Spinal cord (tissue), 10 donors: ENCODE measurements at places on chromosomes 4 and X.

DNA sequence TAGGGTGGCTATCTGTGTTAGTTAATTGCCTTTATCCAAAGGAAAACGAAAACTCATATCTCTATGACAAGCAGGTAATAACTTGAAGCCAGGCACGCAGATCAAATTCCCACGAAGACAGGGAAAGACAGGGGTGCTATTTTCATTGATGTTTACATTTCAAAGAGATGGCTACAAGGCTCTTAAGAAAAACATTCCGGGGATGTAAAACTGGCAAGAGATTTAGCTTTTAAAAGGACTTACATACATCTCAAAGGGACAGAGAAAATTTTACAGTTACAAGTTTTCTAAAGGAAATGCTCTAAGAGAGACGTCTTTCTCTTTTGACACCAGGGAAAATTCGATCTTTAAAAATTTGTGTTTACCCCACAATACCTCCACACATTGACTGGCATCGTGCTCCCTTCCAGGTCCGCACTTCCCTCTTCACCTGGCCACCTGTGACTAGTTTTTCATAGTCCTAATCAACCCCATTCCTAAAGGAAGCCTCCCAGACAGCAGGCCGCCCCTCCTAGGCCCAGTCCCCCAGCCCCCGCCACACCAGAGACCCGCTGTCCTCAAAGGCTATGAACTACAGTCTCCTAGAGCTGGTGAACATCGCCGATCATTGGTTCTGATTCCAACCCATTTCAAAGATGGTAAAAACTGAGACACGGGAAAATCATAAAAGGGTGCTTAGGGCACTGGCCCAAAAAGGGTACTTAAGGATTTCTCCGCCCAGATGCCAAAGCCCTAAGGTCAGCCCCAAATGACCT, 649 bp upstream of the ARAF start:
- no peak for DNase-seq

GRCh38 chr4:137125011-137125410, 407.3 kb downstream of the PCDH18 start:
- peak; percentile 36 for DNase-seq

GRCh38 chr4:114613560-114613959, 15.0 kb downstream of the UGT8 start:
- no peak for DNase-seq

DNA sequence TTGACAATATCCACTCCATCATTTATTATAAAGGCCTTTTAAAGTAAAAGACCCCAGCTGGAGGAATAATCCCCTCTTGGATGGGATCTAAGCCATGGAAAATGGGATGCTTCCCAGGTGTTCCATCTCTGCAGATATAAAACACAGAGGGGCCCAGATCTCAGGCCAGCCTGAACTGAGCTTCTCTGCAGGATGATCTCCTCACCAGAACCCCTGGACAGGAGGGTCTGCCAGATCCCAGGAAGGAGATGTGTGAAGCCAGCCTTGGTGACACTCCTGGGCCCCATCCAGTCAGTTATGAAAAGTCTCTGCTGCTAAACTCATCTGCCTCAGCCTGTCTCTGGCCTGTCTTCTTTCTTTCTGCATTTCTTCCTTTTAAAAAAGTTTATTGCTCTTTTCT, 56.7 kb downstream of the HTRA3 start:
- no peak for DNase-seq

GRCh38 chr4:124504431-124504830, 208.1 kb downstream of the ANKRD50 start:
- no peak for DNase-seq

DNA sequence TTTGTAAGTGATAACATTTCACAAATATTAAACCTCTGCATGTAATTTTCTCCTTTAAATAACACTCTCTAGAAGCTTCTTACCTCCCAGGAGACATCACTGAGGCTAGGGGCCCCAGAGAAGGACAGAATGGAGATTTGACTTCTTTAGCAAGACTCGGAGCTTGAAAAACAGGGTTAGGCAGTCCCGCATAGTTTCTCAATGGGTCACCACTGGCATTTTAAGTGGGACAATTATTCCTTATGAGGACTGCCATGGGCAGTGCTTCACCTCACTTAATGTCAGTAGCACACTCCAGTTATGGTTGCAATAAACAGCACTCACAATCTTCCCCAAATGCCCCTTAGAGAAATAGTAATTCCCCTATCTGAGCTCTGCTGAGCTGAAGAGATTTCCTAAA, 66.7 kb upstream of the NOCT start:
- no peak for DNase-seq

GRCh38 chr4:11430536-11430935, 1.8 kb upstream of the HS3ST1 start:
- no peak for DNase-seq

DNA sequence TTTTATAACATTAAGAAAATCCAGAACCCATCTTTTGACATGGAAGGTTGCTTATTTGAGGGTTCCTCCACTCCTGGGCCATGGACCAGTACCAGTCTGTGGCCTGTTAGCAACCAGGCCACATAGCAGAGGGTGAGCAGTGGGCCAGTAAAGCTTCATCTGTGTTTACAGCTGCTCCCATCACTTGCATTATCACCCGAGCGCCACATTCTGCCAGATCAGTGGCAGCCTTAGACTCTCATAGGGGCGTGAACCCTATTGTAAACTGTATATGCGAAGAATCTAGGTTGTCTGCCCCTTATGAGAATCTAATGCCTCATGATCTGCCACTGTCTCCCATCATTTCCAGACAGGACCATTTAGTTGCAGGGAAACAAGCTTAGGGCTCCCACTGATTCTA, 58.6 kb downstream of the NDST4 start:
- DNase-seq, result no peak

- DNase-seq, result no peak
Observed at GRCh38 chr4:113497154-113497884, 264.2 kb downstream of the CAMK2D start.

DNA sequence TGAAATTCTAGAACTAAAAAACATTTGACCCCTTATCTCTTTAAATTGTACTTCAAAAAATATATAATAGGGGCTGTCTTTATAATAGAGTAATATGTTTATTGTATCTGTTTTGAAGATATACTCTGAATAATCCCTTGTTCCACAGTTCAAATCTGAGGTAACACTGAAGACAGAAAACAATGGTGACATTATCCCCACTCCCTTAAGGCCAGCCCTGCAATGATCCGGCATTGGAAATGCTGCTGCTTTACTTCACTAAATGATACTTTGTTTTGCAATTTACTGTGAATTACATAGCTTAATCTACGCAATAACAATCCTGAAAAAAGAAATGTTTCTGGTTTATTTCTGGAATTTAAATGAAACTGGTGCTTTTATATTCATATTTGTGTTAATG, 34.4 kb upstream of the ZFP42 start:
- DNase-seq, result no peak

GRCh38 chr4:142961866-142962265, 115.8 kb upstream of the INPP4B start:
- no peak for DNase-seq

DNA sequence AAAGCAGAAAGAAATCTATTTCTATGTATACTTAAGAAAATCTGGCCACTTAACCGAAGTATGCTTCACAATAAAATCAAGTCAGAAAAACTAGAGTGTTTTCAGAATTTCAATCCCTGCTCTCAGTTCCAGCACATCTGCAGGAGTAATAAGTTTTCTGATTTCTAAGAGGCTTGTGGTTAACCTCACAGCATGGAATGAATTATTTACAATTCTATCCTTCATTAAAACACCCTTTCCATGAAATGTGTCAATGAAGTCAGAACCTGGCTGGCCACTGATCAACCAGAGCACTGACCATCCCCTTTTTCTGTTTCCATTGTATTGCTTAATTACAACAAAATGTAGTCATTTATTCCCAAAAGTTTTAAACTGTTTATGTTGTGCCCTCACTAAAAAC, 781.4 kb upstream of the INTU start:
- no peak for DNase-seq

- no peak for DNase-seq
Observed at GRCh38 chr4:52836120-52836519, 26.0 kb upstream of the RASL11B start.

GRCh38 chr4:2961811-2962441, 1.3 kb downstream of the NOP14 start:
- no peak for DNase-seq

GRCh38 chr4:148287111-148287510, 155.1 kb downstream of the NR3C2 start:
- DNase-seq, result no peak

- no peak for DNase-seq
Observed at GRCh38 chr4:185825737-185826136, 13.7 kb upstream of the SORBS2 start.

DNA sequence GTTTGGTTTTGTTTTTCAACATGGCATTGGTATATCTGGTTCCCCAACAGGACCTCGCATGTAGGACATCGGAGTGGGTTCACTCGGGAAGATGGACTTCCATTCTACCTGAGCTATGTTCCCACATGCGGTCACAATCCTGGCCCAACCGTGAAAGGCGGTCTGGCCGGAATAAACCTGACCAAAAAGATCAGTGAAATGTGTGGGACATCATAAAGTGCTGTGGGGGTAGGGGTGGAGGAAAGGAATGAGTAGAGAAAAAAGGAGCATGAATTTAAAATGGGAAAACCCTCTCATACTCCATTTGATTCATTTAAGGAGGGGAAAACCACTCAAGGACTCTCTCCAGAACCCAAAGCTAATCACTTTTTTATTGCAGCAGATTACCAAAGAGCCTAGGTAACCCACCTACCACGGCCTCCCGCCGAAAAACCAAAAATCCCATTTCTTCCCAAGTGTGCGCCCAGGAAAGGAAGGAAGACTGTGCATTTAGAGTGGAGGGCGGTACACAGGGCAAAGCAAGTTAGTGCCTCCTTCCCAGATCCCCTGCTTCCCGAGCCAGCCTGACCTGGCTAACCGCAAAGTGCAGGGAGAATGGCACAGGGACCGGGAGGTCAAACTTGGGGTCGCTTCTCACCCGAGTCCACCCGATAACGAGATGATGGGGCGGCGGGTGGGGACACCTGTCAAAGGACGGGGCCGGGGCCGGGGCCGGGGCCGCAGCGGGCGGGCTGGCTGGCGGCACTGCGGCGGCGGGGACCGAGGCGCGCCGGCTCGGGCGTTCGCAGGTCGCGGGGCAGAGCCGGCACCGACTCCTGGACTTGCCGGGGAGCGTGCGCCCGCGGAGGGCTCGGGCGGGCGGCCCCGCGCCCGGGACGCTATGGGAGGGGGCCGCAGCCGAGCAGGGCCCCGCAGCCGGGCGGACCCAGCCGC, 669 bp downstream of the TMEM150C start:
- peak; percentile 47 for DNase-seq

- no peak for DNase-seq
Observed at GRCh38 chrX:36609616-36610585, 398.3 kb upstream of the FAM47C start.

GRCh38 chrX:73215246-73215645, 595 bp upstream of the NAP1L2 start:
- DNase-seq, result no peak

- DNase-seq, result no peak
Observed at GRCh38 chr4:57077550-57078343, 32.4 kb downstream of the IGFBP7 start.

GRCh38 chr4:145740806-145741205, 60.9 kb downstream of the C4orf51 start:
- DNase-seq, result no peak

DNA sequence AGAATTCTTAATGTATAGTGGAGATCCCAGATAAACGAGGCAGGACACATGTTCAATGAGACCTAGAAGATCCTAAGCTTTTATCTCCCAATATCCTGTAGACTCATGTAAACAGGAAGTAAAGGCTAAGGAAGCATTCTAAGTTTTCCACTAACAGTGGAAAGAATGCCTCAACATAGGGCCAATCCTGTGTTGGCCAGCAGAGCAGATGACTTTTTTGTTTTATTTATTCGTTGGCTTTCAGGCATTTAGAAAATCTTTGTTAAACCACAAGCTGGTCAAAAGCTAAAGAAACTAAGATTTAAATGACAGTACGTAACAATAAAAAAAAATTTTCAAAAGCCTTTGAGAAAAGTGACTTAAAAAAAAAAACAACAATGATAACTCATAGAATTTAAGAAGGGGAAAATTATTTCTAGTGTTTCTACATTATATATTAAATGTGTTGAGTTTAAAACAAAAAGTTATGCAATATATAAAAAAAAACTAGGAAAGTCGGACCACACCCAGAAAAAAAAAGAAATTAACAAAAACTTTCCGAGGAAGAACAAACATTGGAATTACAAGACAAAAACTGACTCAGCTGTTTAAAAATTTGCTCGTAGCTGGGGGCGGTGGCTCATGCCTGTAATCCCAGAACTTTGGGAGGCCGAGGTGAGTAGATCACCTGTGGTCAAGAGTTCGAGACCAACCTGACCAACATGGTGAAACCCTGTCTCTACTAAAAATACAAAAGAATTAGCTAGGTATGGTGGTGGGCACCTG, 759.3 kb downstream of the FSTL5 start:
- no peak for DNase-seq

DNA sequence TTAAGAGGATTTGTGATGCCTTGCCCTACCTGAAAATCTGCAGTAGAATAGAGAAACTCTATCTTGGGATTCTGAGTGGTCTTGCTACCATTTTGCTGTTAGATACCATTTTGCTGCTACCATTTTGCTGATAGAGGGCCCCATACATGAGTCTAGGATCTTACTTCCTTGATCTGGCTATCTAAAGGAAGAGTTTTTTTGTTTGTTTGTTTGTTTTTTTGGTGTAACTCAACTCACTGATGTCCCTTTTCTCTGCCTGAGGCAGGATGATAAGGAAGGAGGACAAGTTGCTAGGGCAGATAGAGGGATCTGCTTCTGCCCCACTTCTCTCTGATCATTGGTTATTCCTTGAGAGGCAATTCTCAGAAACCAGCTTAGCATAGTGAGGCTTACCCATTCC, 31.0 kb downstream of the XK start:
- DNase-seq, result no peak

DNA sequence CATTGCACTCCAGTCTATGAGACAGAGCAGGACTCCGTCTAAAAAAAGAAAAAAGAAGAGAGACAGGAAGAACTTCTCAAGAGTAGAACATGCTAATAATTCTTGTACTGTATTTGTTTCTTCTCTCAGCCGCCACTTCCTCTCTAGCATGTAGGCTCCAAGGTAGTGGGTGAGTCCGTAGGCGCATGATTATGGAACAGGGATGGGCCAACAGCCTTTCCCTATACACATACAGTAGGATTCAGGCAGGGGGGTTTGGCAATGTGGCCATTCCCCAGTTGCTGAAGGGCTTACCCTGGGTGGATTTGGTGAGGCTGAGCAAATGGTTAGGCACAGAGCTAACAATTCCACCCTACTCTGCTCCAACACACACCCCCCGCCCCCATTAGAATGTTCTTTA, 35.0 kb upstream of the APLN start:
- no peak for DNase-seq

DNA sequence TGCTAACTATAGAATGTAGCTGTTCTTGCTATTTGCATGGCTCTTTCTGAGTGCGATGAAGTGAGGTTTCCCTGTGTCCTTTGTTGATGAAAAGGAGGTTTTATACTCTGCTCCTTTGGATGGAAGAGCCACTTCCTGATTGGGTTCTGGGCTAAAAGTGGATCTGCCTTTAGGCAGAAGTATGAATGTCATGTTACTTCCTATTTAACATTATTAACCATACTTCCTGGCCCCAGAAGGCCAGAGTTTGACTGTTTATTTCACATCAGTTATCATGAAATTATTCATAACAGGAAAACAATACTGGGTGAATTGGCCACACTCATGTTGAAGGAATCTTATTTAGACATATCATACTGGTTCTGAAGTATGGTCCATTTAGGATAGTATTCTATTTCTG, 386.2 kb downstream of the PCDH7 start:
- no peak for DNase-seq
